ENCODE measurements at places on chromosomes 7 and 10.

GRCh38 chr7:138948403-138948802 lies 32.8 kb downstream of the KIAA1549 start:
- DNase-seq, result no peak

- DNase-seq, result peak; percentile 75
Observed at GRCh38 chr10:86900955-86901354, 56.5 kb downstream of the MMRN2 start.

DNA sequence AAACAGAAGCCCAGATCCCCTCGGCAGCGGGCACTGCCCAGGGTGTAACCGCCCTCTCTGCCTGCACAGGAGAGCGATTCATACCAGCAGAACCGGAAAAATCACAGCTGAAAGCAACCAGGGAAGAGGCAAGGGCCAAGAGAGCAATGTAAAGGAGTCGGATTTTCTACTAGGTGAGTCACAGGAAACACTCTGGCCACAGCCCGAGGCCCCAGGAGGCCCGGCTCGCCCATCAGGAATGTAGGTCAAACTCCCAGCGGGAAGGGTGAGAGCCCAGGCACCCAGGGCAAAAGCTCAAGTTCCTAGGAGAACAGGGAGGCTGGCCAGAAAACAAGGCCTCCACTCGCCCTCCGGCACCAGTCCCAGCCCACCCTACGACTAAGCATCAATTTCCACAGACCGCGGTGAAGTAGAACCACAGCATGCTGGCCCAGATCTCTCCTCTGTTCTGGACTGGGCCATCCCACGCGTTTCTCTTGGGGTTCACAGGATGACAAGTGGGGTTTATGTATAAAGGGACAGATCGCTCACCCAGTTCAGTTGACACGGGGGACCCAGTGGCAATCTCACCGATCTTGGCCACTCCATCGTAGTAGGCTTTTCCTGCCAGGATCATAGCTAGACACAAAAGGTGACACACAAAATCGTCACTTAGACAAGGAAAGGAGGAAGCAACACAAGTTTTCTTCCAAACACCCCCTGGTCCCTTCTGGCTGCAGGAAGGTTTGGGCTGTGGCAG lies 46.2 kb downstream of the BAIAP2L1 start:
- DNase-seq, result peak; percentile 86

DNA sequence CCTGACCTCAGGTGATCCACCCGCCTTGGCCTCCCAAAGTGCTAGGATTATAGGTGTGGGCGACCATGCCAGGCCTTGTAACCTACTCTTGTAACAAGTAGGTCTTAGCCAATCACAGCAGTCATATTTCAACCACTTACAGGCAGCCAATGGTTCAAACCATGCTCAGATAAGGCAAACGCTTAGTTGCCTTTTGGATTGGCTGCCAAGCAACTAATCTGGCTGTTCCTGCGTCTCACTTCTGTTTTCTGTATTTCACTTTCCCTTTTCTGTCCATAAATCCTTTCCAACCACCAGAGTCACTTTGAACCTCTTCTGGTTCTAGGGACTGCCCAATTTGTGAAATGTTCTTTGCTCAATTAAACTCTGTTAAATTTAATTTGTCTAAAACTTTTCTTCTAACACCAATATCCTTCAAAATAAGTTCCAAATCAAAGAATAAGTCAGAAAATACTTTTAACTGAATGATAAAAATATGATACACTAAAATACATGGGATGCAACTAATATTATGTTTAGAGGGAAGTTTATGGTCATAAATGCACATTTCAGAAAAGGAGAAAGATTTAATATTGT lies 19.1 kb upstream of the PRF1 start:
- no peak for DNase-seq

DNA sequence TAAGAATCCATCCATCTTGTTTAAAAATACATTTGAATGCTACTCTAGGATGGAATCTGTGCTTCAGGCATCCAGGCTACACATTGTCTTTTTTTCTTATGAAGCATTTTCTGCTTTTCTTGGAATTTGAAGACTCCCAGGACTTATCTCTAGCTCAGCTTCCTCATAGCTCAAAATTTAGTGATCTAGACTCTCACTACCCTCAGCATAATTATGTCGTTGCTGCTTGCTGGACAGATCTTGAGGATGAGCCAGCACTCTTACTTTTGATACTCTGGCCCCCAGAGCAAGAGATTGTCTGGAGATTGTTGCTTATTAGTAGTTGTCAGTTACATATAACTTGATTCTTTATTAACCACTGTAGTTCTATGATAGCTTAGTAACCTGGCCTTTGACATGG lies 83.3 kb upstream of the FGL2 start:
- DNase-seq, result no peak

DNA sequence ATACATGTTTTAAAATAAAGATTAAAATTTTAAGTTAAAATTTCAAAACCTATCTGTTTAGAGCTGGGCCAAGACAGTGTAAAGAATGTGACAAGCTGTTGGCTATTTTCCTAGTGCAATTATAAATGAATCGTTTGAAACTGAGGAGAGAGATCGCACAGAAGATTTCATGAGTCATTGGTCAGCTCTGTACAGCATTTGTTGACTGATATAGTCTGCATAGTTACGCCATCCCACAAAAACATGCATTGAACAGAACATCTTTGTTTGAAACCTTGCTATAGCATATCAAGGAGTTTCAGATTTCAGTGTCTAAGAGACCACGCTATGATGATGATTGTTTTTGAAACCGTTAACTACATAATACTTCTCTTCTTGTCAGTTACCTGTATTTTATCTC lies 1.3 kb upstream of the C10orf67 start:
- DNase-seq, result no peak

GRCh38 chr7:43591558-43592180 lies 8.8 kb downstream of the STK17A start:
- DNase-seq, result no peak

DNA sequence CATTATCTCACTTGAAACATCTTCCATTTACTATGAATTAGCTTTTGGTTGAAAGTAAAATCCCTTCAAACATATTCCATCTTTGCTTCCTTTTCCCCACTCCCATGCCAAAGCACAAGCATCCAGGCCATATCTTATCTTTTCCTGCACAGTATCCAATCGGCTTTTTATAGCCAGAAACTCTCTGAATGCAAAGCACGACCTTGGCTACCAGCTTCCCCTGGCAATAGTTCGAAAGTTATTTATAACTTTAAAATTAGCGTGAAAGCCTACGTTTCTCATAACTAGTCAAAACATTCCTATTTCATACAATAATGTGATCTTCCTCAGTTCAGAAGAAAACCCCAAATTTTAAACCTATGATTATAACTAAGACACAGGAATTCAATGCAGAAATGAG lies 440 bp downstream of the CTNNA3 start:
- no peak for DNase-seq

- DNase-seq, result no peak
Observed at GRCh38 chr10:48446785-48447184, 140.3 kb downstream of the MAPK8 start.

DNA sequence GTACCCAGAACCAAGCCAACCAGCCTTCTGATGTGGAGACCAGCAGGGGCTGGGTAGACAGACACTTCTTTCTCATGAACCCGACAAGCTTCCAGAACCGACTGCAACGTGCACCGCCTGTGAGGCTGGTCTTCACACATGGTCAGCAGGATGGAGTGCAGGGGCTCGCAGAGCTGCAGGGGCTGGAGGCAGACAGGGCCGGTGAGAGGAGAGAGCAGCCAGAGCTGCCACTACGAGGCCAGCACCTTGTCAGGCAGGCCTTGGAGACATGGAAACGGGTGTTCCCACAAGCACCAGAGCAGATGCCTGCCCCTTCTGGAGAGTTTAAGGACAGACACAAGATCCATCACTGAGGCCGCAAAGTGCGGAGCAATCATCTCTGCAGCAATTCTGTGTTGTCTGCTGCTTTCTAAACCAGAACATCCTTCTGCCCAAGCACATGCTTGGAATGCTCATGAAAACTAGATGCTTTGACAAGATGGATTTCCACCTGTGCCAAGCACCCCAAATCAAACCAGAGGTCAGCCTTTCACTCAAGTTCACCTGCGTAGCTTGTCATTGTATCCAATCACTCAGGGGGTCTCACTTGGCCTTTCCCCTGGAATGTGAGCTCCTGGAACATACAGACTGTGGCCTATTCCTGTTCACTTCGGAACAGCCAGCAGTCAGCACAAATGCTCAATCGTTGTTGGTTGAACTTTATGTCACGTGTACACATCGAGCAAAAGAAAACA lies 32.2 kb downstream of the FRMPD2 start:
- peak; percentile 41 for DNase-seq

DNA sequence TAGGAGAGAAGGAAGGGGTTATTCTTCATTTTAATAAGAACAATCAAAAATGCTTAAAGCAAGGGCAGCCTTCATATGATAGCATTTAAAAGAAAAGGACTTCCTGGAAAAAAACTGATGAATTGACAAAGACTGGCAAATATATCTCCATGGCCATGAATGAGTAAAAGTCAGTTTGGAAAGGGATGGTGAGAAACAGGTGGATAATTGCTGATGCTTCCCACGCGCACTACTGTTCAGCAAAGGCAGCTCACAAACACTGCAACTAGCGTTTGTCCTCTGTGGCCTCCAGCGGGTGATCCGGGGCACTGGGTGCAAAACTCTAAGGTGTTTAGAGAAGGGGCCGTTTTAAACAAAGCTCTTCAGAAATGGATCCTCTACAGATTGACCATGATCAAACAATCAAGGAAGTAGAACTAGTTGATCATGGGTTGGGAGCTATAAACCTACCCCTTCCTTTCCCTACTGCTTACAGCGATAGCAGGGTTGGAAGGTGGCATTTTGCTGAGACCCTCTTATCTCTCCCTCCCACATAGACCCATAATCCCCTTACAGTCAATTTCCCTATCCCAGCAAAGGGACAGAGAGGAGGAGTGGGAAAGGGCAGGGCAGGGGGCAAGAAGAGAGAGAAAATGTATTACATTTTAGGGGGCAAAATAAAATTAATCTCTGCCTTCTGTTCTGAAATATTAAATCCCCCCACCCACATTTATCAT lies 53.8 kb downstream of the SMURF1 start:
- no peak for DNase-seq

GRCh38 chr7:83824214-83824613 lies 175.3 kb upstream of the SEMA3E start:
- DNase-seq, result no peak

DNA sequence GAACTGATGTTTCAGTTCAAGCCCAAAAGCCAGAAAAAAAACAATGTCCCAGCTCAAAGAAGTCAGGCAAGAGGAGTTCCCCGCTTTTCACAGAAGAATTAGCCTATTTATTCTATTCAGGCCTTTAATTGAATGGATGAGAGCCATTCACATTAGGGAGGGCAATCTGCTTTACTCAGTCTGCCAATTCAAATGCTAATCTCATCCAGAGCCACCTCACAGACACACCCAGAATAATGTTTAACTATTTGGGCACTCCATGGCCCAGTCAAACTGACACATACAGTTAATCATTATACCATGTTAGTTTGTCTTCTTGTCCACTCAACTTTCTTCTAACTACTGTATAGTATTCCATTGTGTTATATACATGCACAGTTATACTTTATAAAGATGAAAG lies 2.6 kb upstream of the NPSR1 start:
- DNase-seq, result no peak

DNA sequence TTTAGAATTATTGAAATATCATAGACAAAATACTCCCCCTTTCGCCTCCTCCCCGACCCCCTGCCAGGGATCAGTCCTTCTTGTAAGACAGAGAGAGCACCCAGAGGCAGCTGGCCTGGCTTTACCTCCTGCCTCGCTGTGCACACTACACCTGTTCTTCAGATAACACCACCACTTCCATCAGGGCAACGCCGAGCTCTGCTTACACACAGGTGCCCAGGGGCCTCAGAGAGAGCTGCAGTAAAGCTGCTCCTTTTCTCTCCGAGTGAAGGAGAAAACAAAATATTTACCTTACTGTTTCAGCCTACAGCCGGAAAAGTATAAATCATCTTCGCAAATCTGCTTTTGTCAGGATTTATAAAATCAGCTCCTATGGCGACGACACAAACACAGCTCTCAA lies 80.7 kb downstream of the HIPK2 start:
- DNase-seq, result no peak

DNA sequence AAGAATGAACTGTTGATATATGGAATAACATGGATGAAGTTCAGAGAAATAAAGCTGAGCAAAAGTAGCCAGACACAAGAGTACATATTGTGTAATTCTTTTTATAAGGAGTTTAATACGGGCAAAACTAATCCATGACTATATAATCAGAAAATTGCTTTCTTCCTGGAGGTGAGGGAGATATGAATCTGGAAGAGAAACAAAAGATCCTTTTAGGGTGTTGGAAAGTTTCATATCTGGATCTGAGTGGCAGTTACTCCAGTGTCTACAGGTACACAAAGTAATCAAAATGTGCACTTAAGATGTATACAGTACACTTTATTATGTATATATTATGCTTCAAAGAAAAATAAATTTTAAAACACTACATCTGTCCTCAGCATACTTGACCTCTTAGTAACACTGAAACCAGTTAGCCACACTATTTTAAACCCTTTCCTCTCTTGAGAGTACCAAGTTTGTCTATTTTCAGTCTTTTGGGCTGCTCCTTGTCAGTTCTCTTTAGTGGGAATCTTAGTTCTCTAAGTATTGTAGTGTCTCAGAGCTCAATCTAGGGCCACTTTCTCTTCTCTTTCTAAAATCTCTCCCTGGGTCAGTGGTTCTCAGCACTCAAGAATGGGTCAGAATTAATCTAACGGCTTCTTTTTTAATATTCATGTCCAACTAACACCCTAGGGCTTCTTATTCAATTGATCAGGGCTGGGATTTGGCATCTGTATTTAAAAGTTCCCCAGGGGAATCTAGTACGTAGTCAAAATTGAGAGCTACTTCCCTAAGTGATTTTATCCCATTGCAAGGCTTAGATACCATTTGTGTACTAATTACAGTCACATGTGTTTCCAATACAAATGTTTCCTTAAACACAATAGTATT lies 4.3 kb upstream of the LIPF start:
- no peak for DNase-seq

DNA sequence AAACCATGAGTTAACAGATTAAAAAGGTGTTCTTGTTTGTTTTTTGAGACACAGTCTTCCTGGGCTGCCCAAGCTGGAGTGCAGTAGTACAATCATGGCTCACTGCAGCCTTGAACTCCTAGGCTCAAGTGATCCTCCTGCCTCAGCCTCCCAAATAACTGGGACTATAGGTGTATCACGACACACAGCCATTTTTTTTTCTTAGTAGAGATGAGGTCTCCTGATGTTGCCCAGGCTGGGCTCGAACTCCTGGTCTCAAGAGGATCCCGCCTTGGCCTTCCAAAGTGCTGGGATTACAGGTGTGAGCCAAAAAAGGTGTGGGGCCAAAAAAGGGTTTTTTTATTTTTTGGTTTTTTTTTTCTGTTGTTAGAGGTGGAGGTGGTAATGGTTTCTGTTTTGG lies 29.3 kb downstream of the KMT2C start:
- DNase-seq, result no peak

GRCh38 chr10:114682532-114682931 lies 24.5 kb upstream of the ABLIM1 start:
- no peak for DNase-seq

DNA sequence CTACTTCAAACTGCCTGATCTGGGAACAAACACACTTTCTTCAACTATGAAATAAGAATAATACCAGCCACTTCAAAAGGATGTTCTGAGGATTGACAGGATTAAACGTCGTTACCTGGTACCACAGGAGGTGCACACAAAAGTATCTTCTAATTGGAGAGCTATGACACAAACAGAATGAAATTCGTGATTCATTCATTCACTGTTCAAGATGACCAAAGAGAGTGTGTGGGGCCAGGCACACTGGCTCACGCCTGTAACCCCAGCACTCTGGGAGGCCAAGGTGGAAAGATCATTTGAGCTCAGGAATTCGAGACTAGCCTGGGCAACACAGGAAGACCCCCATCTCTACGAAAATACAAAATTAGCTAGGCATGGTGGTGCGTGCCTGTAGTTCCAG lies 50.9 kb downstream of the SFMBT2 start:
- DNase-seq, result no peak

- DNase-seq, result no peak
Observed at GRCh38 chr7:69864274-69864673, 266.0 kb downstream of the AUTS2 start.
